ENCODE measurements at places on chromosomes 7 and 10.

DNA sequence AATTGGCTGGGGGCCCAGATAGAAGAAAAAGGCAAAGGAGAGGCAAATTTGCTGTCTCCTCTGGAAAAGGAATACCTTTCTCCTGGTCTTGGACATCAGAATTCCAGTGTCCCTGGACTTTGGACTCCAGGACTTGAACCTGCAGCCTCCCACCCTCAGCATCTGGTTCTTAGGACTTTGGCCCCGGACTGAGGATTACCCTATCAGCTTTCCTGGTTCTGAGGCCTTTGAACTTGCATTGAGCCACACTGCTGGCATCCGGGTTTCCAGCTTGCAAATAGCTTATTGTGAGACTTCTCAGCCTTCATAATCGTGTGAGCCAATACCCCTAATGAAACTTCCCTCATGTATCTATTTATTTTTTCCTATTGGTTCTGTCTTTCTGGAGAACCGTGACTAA is 68.3 kb downstream of the DNAH11 start:
- DNase-seq: no peak

DNA sequence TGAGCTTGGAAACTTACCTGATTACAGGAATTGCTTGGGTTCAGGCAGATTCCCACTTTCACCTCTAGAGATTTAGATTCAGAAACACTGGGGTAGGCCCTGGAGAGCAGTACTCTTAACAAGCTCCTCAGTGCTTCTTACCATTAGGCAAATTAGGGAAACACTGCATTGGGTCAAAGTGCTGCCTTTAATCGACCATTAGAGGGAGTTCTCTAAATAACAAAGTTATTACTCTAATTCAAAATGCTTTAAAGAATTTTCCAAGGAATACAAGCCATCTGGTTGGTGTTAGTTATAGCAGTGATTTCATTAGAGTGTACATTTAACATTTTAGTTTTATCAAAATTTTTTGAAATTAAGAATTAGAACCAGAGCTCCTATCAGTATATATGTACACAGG is 324.5 kb downstream of the GFRA1 start:
- peak; percentile 43 for DNase-seq

- DNase-seq: no peak
Observed at GRCh38 chr7:69318794-69319193, 279.5 kb upstream of the AUTS2 start.

DNA sequence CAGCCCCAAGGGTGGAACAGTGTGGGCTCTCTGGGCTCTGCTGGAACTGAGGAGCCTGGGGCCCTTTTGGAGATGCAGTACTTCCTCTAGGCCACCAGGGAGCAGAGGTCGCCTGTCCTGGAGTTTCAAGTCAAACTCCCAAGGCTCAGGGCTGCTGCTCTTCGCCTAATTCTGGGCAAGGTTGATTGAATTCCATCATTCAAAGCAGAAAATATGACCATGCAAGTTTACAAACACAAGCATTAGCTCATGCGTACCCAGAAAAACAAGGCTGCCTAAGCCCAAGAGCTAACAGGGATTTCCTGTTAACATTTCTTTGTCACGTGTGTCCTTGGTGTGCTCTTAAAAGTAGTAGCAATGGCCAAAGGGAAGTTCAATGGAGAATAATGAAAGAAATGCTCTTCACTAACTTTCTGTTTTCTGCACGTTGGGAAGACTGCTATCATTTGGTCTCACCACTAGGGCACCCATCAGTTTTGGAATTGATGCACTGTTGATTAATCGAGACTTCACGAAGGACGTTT is 20.1 kb downstream of the LDB3 start:
- peak; percentile 70 for DNase-seq

GRCh38 chr7:140674899-140675701 is 2.4 kb downstream of the ADCK2 start:
- DNase-seq: peak; percentile 57

GRCh38 chr7:28160551-28160991 is 20.0 kb downstream of the JAZF1 start:
- peak; percentile 88 for DNase-seq

GRCh38 chr10:124158592-124158991 is 65.2 kb upstream of the CHST15 start:
- no peak for DNase-seq

- no peak for DNase-seq
Observed at GRCh38 chr10:60643874-60644273, 134.4 kb upstream of the CDK1 start.

GRCh38 chr7:1694611-1695511 is 24.8 kb downstream of the ELFN1 start:
- no peak for DNase-seq

DNA sequence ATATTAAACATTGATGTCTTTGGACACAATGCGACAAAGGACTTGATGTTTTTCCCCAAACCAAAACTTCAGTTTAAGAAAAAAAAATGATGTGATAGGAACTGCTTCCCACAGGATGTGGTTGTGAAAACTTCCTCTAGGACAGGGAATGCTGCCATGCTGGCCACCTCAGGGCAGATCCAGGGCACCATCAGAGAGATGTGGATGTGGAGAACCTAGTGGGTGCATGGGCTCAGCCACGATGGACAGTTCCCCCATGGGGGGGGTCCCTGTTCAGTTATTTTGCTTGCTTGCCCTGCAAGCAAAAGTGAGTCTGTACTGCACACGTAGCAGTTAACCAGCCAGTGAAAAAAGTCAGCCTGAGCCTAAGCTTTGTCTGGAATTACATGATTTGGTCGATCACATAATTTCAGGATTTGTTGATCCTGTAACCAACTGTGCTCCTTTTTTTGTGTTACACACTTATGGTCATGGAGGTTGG is 36.3 kb downstream of the LAMB4 start:
- peak; percentile 50 for DNase-seq

- no peak for DNase-seq
Observed at GRCh38 chr10:91745090-91745831, 53.0 kb upstream of the TNKS2 start.

DNA sequence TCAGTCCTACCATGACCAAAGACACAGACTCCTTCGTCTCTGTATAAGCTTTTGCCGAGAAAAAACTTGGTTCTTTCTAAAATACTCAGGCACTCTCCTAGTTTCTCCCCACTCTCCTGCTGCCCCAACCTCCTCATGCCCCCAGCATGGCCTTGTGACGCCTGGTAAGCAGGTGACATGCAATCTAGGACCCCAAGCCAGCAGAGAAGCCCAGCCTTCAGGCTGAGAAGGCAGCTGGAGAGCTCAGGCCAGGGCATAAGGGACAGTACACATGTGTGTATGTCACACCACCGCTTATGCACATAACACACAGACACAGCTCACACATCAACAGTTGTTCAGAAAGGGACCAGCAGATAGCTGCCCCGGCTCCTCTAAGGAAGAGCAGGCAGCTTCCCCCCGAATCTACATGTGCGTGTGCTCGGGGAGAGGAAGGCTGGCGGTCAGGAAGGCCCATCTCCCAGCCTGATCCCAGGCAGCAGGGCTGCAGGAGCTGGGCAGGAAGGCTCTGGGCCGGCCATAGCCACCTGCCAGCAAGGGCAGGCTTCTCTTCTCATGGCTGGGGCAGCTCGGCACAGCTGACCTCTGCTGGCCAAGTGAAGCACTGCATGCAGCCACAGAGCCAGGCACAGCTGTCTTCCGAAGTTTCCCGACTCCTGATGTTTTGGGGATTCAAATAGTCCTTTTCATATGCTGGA is 8.5 kb downstream of the DDX56 start:
- peak; percentile 49 for DNase-seq

DNA sequence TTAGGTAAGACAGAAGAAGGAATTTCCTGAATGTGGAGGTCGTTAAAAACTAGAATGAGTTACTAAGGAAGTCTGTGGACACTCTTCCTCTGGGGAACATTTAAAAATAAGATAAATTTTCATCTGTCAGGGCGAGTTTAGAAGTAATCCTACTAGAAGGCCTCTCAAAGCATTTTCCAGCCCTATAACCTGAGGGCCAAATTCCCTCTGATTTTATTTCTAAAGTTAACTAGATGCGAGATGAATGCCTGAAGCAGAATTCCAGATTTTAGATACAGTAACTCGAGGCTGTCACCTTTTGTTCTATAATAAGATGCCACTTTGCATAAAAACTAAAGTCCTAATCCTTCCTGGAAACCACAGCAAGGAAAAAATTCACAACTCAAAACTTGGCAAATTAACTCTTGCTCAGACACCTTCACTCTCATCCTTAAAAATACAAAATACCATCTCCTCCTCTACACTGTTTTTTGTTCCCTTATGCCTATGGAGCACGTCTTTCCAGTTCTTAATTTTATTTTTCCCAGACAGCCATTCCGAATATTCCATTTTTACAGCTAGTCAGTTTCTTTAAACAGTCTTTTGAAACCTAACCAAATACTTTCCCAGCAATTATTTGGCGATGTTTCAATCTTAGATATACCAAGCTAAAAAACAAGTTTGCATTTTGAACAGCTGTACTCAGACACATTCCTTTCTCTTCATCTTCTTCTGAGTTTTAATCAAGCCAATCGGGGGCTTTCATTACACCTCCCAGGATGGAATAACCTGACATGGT is 420.7 kb upstream of the NFE2L3 start:
- DNase-seq: peak; percentile 10

DNA sequence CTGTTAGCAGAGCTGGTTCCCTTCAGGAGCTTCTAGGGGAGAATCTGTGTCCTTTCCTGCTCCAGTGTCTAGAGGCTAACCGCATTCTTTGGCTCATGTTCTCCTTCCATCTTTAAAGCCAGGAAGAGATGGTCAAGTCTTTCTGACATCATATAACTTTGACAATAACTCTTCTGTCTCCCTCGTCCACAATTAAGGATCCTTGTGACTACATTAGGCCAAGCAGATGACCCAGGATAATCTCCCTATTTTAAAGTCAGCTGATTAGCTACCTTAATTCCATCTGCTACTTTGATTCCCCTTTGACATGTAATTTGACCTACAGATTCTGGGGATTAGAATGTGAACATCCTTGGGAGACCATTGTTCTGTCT is 28.1 kb upstream of the SLC26A4 start:
- no peak for DNase-seq

DNA sequence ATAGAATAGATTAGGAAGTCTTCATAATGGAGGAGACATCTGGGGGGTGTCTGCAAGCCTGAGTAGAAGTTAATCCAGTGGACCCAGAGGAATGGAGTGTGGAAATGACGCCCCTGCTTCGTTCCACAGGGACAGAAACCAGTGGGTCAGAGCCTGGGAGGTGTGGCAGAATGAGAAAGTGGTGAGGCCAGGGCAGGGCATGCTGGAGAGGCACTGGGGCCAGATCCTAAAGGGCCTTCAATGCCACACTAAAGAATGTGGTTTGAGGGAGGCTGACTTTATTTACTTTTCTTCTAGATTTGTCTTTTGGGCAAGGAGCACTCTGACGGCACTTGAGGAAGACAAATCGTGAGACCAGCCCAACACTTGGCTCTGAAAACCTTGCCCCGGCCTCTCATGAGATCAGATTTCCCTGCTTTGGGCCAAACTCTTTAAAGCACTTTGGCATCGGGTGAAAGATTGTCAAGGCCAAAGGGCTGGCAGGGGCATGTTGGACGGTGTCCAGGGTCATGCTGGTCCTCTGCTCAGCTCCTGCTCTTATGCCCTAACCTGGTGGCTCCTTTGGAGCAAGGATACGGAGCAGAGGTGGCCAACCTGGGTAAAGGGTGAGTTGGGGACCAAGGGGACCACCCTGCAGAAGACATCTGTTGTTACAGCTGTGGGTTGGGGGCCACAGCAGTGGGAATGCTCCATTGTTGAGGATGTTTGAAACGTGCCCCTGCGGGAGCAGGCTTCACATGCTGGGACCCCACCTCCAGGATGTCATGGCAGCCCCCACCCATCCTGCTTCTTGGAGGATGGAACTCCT is 157.0 kb upstream of the ZMIZ1 start:
- DNase-seq: no peak

- no peak for DNase-seq
Observed at GRCh38 chr7:1106793-1107421, 19.0 kb downstream of the GPER1 start.

GRCh38 chr7:144403649-144404061 is at the start of gene NOBOX:
TSS of gene NOBOX (minus strand) at chr7:144403693.
- no peak for DNase-seq

DNA sequence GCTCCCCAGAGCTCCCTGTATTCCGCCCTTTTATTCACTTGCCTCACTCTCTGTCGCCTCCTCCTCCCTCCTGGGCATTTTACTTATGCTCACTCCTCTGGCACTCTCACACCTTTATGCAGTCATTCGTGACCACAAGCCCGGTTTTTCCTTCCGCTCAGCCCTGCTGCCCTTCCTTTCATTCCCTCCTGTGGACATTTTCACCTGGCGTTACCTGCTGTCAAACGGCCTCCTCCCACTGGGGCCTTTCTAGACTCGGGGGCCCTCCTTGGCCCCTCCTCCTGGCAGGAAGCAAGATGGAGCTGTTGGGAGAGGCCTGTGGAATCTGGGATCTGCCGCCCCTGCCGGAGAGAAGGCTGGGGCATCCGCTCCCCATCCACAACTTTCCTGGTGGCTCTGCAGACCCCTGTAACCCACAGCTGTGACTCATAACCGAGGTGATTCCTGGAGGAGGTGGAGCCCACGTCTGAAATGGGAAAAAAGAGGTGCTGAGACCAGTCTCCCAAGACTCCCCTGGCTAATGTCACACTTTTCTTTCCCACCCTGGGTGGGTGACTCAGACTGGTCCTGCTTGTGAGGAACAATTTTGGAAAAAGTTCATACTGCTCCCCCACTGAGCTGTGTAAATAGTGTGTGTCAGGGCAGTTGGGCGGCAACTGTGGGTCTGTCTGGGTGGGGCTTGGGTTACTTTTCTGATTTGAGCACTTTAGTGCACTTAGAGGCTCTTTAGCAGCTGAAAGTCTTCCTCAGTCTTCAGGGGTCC is 1.2 kb downstream of the VCL start:
- peak; percentile 97 for DNase-seq

DNA sequence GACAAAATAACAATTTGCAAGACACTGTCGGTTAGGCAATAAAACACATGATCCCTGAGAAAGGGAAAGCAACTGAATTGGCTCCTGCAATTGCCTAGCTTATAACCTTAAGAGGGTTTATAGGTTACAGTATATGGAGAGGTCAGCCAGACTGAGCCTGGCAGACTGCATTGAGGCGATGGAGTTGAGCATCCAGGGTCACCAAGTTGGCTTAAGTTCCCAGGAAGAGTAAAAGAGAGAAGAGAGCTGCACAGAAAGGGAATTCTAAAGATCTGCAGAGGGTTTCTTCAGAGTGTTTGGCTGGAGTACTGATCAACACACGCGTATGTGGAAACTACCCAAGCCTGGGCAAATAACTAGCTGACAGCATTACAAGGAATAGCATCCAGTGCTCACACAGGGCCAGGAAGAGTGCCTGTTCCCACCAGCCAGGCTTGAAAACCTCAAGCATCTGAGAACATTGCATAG is 11.2 kb downstream of the ANKMY2 start:
- DNase-seq: no peak

GRCh38 chr10:23065181-23065948 is 30.0 kb upstream of the MSRB2 start:
- peak; percentile 80 for DNase-seq

Data from fibroblast of skin of back (primary cell).